ENCODE measurements at places on chromosomes 3 and 15.

GRCh38 chr3:65339192-65339740, 651.5 kb upstream of the ADAMTS9 start:
- DNase-seq = no peak

GRCh38 chr15:43258781-43259180, 7.9 kb downstream of the TGM5 start:
- DNase-seq = no peak

GRCh38 chr3:4855676-4856075, 123.6 kb upstream of the BHLHE40 start:
- DNase-seq = no peak

GRCh38 chr3:72505539-72506405, 342.5 kb downstream of the SHQ1 start:
- DNase-seq = no peak

DNA sequence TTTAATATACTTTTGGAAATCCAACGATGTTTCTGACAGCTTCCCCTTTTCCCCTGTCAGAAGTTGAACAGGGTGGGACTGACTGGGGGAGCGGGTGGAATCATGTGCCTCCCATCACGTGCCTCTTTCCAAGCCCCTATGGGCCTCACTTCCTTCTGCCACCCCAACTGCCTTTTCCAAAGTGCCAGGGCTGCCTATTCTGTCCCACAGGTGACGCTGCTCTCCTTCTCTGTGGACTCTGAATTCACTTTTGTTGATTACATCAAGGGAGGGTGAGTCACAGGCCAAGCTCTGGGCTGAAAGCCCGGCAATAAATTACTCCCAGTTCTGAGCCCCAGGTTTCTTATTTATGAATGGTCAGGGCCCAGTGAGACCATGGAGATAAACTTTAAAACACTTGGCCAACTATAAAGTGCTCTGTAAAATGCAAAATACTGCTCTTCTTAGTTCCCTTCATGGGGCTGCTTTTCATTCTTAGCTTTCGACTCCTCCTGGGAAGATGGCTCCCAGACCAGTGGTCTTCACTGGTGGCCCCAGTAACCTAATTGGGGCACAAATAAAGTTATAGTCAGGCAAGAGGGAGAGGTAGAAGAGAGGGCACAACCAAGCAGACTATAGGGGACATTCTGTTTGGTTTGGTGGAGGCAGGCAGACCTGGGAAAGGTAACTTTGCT, 12.3 kb downstream of the CPNE9 start:
- DNase-seq = peak; percentile 39

GRCh38 chr3:134644731-134645514, 5.9 kb downstream of the KY start:
- no peak for DNase-seq

GRCh38 chr3:61929617-61930016, 368.2 kb downstream of the PTPRG start:
- DNase-seq = no peak

DNA sequence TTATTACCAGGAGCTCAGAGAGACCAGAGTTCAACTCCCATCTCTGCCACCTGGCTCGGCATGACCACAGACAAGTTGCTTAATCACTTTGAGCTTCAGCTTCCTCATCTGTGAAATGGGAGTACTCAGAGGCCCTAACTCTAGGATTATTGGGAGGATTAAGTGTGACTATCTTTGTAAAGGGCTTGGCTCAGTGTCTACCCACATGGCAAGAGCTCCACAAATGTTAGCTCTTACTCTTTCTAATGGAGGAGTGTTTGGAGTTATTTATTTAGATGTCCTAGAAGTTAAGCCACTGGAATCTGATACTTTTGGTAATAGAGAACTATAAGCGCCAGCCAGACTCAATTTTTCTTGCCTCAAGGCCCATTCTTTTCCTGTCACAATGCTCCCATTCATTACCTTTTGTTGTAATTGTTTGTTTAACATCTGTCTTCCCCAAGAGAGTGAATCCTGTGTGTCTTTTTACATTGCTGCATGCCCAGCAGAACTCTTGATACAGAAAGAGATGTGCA, 12.3 kb upstream of the LMCD1 start:
- DNase-seq = no peak

DNA sequence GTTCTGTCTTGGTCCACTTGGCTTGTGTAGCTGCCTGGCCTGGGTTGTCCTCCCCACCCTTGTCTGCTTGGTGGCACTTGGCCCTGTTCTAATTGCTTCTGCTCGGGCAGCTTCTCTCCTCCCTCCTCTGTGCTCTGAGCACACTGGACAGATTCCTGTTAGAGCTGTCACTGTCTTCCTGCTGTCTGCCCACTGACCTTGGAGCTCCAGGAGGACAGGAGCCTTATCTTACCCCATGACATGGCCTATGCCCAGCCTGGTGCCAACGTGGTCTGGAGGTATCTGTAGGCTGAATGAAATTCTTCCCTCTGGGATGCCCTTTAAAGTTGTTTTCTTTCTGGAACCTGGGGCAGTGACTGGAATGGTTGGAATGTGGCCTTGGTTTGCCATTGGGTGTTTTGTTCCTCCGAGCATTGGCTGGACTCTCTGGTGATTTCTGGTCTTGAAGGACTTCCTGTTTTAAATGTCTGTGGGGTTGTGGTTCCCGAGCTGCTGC, 94.1 kb downstream of the FAM43A start:
- DNase-seq = no peak

- DNase-seq = no peak
Observed at GRCh38 chr3:38297537-38297936, 15.4 kb downstream of the SLC22A14 start.

DNA sequence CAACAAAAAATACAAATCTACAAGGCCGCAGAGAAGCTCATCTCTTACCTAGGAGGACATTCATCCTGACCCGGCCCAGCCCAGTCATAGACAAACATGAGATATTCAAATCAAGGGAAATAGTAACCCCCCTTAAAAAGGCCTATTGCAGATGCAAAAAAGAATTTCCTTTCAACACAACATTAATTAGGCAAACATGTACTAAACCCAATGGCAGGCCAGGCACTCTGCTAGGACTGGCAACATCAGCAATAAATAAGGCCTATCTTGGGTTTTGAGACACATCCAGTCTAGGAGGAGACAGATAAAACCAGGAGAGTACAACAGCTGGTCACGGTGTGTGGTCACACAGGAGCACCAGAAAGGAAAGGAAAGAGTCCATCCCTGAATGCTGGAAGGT, 61.4 kb downstream of the ADCY5 start:
- DNase-seq = no peak

- DNase-seq = no peak
Observed at GRCh38 chr3:36817806-36818533, 53.6 kb upstream of the DCLK3 start.

GRCh38 chr3:64691051-64691450, 3.3 kb upstream of the ADAMTS9 start:
- DNase-seq = no peak

DNA sequence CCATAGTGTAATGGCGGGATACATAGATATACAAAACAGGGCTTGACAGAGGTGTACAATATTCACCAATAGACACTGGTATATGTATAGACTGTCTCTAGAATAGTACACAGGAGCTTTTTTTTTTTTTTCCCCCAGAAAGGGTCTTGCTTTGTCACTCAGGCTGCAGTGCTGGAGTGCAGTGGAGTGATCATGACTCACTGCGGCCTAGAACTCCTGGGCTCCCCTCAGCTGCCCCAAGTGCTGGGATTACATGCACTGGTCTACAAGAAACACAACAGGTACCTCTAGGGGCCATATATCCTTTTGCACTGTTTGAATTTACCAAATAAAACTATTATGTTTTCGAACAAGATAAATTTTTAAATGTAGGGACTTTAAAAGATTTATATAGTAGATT, 12.3 kb downstream of the RHOA start:
- no peak for DNase-seq

DNA sequence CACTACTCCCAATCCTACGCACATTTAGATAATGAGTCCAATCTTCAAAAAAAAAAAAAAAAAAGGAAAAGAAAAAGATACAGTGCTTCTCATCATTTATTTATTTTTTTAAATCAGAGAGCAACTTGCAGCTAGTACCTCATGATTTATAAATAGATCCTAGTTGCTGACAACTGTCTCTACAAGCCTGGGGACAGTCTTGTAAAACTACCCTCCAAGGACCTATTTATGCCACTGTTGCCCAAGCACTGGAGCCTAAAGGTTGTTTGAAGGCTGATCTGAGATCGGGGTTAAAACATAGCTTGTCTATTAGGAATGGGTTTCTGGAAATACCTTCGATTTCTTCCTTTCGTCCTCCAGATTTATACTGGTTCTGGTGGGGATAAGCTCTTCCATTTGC, 14.7 kb downstream of the GABRR3 start:
- no peak for DNase-seq

DNA sequence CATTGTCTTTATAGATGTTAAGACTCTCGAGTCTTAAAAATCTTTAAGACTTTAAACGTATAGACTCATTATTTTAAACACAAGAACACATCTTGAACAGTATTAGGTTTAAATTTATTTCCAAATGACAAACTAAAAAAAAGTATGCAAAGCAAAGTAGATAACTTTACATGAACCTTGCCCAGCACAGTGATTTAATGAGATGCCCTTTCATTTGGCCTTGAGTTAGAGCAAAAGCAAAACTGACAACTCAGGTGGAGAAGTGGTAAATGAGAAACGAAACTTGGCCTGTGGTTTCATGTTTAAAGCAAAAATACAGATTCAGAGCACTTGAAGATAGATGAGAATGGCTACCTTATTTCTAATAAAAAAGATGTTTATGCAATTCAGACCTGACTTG, 8.6 kb downstream of the GPR15 start:
- no peak for DNase-seq

DNA sequence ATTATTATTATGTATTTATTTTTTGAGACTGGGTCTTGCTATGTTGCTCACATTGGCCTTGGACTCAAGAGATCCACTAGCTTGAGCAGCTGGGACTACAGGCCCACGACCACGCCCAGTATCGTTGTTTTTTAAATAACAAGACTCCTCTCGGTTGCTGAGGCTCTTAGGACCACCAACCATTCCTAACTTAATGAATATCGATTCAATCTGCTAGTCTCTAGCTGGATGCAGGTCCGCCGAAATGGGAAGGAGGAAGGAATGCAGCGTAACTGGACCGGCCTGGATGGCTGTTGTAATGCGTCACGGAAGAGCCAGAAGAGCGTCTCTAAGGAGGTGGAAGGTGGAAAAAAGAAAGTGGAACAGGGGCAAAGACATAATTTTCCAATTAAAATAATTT, 1.7 kb downstream of the ANXA2 start:
- DNase-seq = no peak
